Foreskin keratinocyte (primary cell): ENCODE measurements at places on chromosomes 1 and 21.
A peak's percentile ranks its signal among the peaks of the same experiment; 100 is the strongest.

DNA sequence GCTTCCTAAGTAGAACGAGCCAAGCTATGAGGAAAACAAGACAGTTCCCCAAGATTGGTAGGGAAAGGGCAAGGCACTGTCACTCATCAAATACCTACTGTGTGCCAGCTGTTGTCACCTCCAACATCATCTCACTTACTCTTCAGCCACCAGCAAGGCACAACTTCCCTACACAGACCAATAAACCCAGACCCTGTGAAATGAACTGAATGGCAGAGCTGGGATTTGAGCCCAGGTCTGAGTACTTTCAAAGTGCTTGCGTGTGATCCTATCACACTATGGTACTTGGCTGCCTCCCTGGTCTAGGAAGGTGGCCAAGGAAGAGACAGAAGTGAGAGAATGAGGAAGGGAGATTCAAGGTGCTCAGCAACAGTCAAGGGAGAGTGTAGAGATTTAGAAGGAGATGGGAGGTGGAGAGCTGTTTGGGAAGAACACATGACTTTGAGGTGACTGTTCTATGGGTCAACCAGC lies 16.7 kb upstream of the TRIM63 start:
- no peak for DNase-seq

GRCh38 chr21:22536509-22536908 lies 1538.3 kb downstream of the NCAM2 start:
- peak; percentile 79 for DNase-seq

DNA sequence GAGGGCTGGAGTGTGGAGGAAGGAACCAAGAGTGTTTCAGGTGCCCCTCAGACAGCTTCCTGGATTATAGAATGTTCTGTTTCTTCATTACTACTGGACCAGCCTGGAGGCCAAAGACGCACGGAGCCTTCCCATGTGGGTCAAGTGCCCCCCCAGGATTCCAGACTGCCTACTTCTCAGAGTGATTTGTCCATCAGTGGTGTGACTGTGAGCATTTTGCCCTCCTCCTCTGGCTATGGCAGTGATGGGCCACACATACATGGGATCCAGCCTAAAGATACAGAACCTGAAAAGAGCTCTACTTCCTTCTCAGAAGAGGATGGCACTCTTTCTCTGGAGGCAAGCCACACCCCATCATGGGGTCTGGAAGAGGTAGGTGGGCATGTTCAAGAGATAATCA lies 64.9 kb downstream of the MACF1 start:
- DNase-seq, result no peak

DNA sequence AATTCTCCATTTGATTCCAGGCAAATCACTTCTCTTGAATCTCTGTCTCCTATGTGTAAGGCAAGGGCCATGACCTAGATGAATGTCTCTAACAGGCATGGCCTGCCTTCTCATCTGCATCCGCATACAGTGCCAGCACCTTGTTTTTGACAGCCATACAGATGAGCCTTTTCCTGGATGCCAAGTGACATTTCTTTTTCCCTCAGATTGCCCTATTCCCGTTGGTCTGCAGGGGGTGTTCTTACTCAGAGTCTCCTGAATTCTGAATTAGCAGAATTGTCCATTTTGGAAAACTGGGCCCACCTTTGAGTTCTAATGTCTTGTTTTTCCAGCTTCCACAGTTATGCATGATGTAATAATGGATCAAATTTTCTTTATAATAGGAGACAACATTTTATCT lies 88.0 kb upstream of the ADAR start:
- no peak for DNase-seq

- DNase-seq, result peak; percentile 75
These were observed 15.9 kb upstream of the EDN2 start for GRCh38 chr1:41500378-41500777.

DNA sequence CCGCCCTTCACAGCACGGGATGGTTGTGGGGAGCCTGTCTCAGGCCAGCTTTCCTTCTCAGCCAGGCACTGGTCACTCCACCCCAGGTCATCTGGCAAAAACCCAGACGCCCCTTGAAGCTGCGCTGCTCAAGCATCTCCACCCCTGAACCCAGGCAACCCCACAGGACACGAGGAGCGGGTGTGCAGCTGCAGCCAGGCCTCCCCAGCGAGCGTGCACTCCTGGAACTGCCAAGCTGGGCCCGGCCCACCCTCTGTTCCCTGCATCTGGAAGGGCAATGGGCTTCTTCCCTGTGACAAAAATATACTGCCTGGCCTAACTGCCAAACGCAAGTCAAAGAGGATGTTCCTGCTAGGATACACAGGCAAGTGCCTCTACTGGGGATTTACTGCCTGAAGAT lies 39.7 kb downstream of the SLC66A1 start:
- DNase-seq, result no peak

GRCh38 chr1:25744140-25744581 lies 55.8 kb upstream of the SELENON start:
- peak; percentile 40 for DNase-seq

DNA sequence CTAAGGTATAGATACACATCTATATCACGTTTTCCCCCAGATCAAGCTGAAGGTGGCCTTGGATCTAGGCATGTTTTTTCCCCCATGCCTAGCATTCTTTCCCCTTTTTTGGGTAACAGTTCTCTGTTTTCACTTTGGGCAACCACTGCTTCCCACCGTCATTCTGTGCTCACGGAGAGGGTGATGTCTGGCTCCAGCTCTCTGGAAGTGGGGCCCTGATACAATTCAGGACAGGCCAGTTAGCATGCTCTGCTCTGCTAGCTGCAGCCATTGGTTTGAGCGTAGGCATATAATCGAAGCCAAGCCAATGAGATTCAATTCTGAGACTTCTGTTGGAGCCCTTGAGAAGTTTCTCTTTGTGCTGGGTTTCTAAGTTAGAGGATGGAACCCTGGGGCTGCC lies 2.1 kb upstream of the RNF186 start:
- DNase-seq, result no peak

GRCh38 chr21:46660505-46660904 lies 25.0 kb downstream of the PRMT2 start:
- DNase-seq, result no peak

GRCh38 chr1:68175621-68176398 lies 56.5 kb downstream of the WLS start:
- no peak for DNase-seq

GRCh38 chr1:75521658-75522057 lies 89.3 kb downstream of the SLC44A5 start:
- no peak for DNase-seq

DNA sequence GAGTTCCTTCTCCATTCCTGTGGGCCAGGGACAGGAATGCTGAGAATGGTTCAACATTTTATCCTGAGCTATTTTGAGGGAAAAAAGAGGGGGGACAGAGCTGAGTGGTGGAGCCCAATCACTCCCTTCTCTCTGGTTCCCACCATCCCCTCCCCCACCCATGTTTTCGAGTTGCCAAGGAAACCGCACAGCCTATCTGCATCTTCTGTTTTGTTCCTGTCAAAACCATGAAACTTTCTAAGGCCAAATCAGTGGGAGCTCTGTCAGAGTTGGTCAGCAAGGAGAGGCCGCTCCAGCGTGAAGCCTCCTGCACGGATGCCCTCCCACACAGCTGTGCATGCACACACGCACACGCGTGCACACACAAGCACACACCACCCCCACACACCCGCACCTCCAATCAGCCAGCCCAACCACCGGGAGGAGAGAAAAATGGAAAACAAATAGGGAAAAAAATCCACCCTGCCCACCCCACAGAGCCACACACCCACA lies 54.5 kb upstream of the ATP2B4 start:
- DNase-seq, result no peak

GRCh38 chr1:222697826-222698225 lies 14.5 kb downstream of the AIDA start:
- no peak for DNase-seq

GRCh38 chr1:43858324-43858723 lies 75.3 kb upstream of the ARTN start:
- DNase-seq, result peak; percentile 97

DNA sequence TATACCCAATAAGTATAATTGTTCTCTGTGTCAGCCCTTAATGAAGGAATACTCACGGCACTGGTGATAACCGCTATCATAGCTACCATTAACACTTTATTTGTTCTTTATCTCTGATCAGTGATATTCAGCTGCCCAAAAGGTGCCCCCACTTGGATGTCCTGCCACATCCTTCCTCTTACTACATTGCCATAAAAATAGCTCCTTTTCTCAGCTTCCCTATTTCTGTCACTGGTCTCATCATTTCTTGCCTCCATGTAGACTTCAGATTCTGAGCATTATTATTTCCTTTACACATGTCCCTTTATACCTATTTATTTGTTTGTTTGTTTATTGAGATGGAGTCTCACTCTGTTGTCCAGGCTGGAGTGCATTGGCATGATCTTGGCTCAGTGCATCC lies 2.7 kb upstream of the RAB29 start:
- no peak for DNase-seq

DNA sequence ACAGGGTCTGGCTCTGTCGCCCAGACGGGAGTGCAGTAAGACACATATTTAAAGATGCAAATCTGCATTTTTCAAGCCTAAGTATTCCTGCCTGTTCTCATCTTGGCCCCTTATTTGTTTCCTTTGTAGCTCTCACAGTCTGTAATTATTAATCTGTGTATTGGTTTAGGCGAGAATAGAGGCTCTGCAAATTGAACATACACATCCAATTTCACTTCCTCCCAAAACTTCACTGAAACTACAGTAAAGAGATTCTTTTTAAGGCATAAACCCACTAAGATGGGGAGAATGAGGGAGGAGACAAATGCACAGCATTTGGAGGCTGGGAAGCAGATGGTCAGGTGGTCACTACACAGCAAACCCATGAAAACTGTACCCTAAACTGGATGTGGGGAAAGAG lies 21.0 kb downstream of the HMGN2 start:
- no peak for DNase-seq

DNA sequence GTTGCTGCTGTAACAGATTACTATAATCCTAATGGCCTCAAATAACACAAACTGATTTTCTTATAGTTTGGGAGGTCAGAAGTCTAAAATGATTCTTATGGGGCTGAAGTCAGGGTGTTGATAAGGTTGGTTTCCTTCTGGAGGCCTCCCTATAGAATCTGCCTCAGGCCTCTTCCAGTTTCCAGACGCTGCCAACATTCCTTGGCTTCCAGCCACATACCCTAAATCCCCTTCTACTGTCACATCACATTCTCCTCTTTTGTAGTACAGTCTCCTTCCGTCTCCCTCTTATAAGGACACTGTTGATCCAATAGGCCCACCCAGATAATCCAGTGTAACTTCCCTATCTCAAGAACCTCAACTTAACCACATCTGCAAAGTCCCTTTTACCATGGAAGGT lies 145.3 kb upstream of the NCAM2 start:
- no peak for DNase-seq

DNA sequence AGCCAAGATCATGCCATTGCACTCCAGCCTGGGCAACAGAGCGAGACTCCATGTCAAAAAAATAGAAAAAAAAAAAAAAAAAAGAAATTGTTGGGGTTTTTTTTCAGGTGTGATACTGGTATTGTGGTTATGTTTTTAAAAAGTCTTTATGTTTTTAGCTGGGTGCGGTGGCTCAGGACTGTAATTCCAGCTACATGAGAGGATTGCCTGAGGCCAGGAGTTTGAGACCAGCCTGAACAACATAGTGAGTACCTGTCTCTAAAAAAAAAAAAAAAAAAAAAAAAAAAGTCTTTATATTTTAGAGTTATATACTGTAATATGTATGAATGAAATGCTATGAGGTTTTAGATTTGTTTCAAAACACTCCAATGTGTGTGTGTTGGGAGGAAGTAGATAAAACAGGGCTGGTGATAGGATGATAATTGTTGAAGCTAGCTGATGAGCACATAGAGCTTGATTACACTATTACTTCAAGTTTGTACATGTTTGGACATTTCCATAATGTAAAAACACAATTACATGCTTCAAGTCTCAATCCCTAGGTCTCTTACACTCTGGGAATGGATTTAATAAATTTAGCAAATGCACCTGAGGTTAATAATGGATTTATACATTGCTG lies 30.2 kb upstream of the ATP5PO start:
- peak; percentile 69 for DNase-seq

DNA sequence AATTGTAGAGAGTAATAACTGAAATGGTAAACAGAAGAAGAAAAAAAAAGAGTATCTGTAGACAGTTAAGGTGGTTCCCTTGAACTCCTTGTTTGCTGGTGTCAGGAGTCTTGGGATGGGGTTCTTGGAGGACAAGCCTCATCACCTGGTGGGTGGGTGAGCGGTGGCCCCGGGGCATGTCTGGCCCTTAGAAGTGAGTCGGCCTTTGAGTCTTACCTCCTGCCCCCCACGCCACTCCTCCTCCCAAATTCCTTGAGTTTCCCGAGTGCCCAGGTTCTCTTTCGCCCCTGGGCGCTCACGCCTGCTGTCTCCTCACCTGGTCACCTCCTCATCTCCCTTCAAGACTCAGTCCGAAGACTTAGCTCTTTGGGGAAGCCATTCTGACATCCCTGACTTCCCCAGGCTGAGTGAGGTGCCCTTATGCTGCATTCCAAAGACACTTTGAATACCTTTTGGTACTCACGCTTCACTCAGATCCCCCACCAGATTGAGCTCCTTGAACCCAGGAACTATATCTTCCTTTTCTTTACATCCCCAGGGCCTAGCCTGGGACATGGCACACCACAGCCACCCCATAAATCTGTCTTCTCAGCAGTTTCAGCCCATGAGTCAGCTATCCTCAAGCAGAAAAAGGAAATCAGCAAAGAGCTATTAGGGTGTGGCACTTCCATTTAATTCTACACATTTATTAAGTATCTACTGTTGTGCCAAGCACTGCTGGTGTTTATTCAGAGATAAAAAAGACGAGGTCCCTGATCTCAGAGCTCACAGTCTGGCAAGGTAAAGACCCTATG lies 13.5 kb upstream of the IKBKE start:
- DNase-seq, result no peak

- no peak for DNase-seq
These were observed 17.7 kb downstream of the YIPF1 start for GRCh38 chr1:53871773-53872484.
